ENCODE measurements at places on chromosomes 5 and 9.
A peak's percentile ranks its signal among the peaks of the same experiment; 100 is the strongest.

- no peak for DNase-seq
Measured at GRCh38 chr9:20250791-20251190, 371.5 kb downstream of the MLLT3 start.

DNA sequence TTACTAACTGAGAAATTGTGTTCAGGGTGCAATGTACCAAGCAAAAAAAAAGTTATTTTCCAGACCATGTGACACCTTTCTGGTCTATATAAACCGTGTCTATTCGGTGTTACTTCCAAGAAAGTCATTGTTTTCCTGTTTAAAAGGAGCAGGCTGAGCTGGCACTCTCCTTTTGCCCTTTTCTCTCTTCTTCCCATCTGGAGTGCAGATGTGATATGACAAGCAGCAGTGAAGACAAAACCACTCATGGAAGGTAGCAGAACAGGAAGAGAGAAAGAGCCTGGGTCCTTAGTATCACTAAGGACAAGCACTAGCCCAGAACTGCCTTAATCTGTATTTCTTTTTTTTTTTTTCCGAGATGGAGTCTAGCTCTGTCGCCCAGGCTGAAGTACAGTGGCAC, 25.6 kb downstream of the LYRM7 start:
- DNase-seq: no peak

GRCh38 chr5:122847687-122848081, 2.3 kb downstream of the SNX24 start:
- no peak for DNase-seq

DNA sequence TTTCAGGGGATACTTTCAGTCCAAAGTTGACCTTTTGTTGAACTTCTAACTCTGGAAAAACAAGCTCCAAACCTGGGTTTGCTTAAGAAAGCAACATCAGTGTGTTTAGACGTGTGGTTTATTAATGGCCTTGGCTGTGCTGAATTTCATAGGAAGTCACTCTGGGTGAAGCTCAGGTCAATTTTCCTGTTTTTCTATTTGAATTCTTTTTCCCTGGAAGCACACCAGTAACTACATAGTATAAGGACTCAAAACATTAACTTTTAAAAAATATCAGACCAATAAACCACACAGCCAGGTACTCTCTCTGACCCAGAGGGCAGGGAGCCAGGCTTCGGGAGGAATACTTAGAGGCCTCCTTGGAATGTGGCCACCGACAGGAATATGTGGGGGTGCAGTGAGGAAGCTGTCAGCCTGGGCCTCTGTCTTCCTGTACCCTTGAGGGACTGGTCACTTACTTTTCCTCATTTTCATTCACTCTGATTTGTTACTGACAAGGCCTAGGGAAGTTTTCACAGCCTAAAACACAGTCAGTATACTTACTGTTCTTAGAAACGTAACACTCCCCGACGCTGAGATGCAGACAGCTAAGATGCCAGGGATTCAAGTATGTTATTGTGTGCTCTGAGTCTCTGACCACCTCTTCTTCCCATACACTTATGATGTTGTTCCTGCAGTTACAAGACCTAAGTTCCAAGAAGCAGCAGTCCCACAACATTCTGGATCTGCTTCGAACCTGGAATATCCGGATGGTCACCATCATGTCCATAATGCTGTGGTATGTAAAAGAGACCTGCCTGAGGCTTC, 18.9 kb downstream of the SLC22A5 start:
- no peak for DNase-seq

DNA sequence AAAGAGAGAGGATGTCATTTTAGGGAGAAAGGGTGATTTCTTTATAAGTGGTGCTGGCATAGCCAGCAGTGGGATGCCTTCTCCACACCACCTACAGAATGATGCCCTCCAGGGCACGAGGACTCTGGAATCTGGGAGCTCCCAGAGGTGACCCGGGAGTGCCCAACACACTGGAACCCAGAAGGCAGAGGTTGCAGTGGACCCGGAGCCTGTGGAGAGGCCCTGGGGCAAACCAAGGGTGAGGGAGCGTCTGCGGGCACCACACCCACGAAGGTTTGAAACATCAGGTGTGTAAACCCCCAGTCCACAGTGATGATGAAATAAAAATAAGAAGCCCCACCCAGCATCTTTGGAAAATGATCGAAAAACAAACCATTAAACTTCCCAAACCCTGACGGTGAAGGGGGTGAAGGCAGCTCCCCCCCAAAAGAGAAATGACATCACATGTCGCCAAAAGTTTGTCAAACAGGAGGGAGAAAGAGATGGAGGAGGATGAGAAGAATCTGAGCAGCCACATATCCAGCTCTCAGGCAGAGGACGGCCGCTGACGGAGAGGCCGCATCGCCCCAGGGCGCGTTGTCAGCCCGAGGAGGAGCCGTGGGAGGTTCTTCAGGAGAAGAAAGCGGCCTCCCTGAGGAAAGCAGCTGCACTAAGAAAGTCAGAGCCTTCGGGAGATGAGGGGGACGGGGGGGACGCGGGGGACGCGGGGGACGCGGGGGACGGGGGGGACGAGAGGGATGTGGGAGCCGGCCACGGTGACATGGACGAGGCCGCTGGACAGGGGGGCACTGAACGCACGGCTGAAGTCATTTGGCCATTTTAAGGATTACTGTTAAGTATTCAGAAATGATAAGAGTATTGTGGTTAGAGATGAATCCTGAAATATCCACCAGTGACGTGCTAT, 43.1 kb upstream of the NSMF start:
- no peak for DNase-seq

GRCh38 chr5:155794795-155795194, 532.2 kb upstream of the SGCD start:
- DNase-seq: no peak

DNA sequence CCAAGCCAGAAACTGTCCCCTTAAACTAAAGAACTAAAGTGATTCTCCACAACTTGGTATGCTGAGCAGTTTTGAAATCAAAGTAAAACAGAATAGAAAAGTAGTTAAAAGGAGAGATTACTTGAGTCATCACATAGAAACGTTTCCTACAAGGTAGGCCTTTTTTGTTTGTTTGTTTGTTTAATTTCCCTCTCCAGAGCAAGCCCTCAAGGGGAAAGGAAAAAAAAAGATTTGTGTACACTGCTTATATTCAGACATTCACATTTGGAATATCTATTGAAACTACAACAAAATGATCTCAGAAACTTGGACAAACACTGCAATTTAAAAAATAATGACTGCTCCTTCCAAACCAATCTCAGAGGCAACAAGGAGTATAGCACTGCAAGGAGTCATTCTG, 304.7 kb upstream of the NREP start:
- peak; percentile 41 for DNase-seq

DNA sequence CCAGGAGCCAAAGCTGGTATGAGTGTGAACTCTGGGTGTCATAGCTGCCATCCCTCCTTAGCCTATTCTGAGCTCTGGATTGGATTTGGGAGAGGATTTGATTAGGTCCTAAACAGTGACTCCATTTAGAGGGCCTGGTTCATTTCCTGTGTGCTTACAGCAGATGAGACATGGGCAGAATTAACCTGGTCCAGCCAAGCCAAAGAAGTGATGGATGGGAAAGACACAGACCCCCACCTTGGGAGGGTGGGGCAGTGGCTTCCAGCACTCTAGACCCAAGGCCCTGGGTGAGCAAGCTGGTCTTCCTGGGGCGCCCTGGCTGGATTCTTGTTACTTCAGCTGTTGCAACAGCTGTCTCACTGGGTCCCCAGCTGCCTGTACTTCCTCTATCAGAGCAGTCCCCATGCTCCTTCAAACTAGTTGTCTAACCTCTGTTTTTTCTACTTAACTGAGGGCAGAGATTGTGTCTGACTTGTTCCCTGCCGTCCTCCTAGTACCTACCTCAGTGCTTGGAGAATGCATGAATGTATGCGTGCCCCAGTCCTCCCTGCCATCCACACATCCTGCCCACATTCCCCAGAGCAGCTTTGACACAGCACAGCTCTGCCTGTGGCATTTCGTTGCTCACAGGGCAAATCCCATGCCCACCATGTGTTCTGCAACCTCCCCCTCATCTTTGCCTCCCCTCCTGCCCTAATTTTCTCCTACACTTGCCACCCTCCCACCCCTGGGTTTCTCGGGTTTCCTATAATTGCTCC, 115.9 kb downstream of the RGS3 start:
- peak; percentile 78 for DNase-seq

DNA sequence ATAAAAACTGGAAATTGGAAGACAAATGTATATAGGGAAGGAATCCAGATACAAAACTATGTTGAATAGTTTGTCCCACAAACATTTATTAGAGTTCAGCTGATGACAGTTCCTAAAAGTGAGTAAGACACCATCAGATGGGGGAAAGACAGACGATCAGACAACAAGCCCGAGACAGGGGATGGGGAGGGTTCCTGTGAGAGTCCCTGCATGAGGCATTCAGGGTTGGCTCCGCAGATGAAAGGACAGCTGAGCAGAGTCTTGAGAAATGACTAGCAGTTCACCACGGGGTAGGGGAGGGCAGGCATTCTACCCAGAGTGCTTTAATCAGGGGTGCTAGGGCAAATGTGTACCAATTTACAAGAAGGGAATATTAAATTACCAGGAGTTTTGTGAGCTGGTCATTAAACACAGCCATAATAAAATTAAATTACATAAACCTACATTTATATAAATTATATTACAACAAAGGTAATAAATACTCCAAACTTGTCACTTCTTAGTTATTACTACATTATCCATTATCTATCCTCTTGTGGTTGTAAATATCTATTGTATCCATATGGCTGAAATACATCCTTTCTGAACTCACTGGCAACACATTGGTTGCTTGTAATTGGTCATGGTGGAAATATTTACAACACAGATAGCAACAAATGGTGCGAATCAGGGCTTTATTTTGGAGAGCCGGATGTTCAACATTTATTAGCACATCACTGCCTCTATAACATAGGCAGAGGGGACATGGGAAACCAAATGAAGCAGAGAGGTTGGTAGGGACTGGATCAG, 27.8 kb downstream of the TNFSF15 start:
- peak; percentile 67 for DNase-seq

DNA sequence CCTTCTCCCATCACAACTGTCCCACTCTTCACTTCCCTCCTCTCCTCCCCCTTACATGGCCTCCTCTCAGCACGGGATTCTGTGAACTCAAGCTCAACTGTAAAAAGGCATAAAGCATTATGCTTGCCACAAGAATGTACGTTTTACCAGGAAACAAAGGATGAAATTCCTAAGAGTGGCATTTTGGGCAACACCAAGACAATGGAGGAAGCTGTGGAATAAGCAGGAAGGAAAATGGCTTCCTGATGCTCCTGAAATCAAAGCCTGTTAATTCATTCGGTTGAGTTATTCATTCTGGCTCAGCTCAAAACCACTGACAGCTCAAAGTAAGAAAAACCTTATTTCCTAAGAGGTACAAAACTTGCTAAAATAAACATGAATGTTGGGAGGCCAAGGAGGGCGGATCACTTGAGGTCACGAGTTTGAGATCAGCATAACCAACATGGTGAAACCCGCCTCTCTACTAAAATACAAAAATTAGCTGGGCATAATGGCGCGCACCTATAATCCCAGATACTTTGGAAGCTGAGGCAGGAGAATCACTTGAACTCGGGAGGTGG, 40.8 kb upstream of the DMRT1 start:
- DNase-seq: no peak

GRCh38 chr9:108994695-108995094, 18.6 kb downstream of the CTNNAL1 start:
- DNase-seq: no peak
